ENCODE measurements at places on chromosomes 12 and 14. TPM values are rescaled to one million over a fixed set of nuclear protein-coding genes. Genes with fewer than 3 reads are reported as not detected.

- peak; percentile 83 for DNase-seq
- H3K4me3 ChIP-seq = peak overlapping the region; percentile 87
- no peaks in the 10 kb centered on the region for H3K27me3 ChIP-seq
- peaks cover 22% of the 10 kb centered on the region for H3K4me1 ChIP-seq
These were observed 1.1 kb downstream of the HDAC7 start for GRCh38 chr12:47818467-47819137.

GRCh38 chr14:90577661-90578282 is 180.9 kb downstream of the CALM1 start:
- peaks cover 5% of the 10 kb centered on the region for H3K36me3 ChIP-seq
- no peak overlapping the region for H3K27ac ChIP-seq
- no peak for DNase-seq

GRCh38 chr12:53172352-53172751 is 8.2 kb upstream of the ZNF740 start:
- peaks cover 4% of the 10 kb centered on the region for H3K4me1 ChIP-seq
- no peaks in the 10 kb centered on the region for H3K27me3 ChIP-seq
- no peaks in the 10 kb centered on the region for H3K36me3 ChIP-seq
- H3K4me3 ChIP-seq = no peak overlapping the region

GRCh38 chr12:45912774-45913173 is 77.6 kb downstream of the SCAF11 start:
- H3K36me3 ChIP-seq = peaks cover 21% of the 10 kb centered on the region
- DNase-seq = no peak
- no peak overlapping the region for H3K4me3 ChIP-seq
- H3K4me1 ChIP-seq = peaks cover 5% of the 10 kb centered on the region
- H3K27ac ChIP-seq = no peak overlapping the region

Gene IFI27L2
- total RNA-seq = 43.8 TPM

Gene SLC4A8
- 29.7 TPM for total RNA-seq

Data from endodermal cell (in vitro differentiated cells).